ENCODE measurements at places on chromosomes 1 and 21. TPM values are rescaled to one million over a fixed set of nuclear protein-coding genes. Genes with fewer than 3 reads are reported as not detected.

- H3K4me3 ChIP-seq, result no peak overlapping the region
- peak overlapping the region; percentile 39 for H3K27ac ChIP-seq
- H3K27me3 ChIP-seq, result no peaks in the 10 kb centered on the region
These were observed 125.9 kb downstream of the CLIC6 start for GRCh38 chr21:34794686-34795085.

Gene HOOK1
- total RNA-seq, result 26.1 TPM

Gene F5
- total RNA-seq, result 2.1 TPM

- no peak overlapping the region for H3K27ac ChIP-seq
- no peaks in the 10 kb centered on the region for H3K36me3 ChIP-seq
- no peaks in the 10 kb centered on the region for H3K4me1 ChIP-seq
- H3K4me3 ChIP-seq, result no peak overlapping the region
- H3K27me3 ChIP-seq, result no peaks in the 10 kb centered on the region
These were observed 44.8 kb downstream of the USP25 start for GRCh38 chr21:15774590-15774989.

Gene CLCA4
- total RNA-seq, result not detected

- H3K4me3 ChIP-seq, result no peak overlapping the region
- H3K4me1 ChIP-seq, result no peaks in the 10 kb centered on the region
- no peaks in the 10 kb centered on the region for H3K36me3 ChIP-seq
- no peak overlapping the region for H3K27ac ChIP-seq
- H3K27me3 ChIP-seq, result no peaks in the 10 kb centered on the region
These were observed 428.5 kb upstream of the RGS18 start for GRCh38 chr1:191729742-191730141.

Gene GJA5
- total RNA-seq, result 1.9 TPM

DNA sequence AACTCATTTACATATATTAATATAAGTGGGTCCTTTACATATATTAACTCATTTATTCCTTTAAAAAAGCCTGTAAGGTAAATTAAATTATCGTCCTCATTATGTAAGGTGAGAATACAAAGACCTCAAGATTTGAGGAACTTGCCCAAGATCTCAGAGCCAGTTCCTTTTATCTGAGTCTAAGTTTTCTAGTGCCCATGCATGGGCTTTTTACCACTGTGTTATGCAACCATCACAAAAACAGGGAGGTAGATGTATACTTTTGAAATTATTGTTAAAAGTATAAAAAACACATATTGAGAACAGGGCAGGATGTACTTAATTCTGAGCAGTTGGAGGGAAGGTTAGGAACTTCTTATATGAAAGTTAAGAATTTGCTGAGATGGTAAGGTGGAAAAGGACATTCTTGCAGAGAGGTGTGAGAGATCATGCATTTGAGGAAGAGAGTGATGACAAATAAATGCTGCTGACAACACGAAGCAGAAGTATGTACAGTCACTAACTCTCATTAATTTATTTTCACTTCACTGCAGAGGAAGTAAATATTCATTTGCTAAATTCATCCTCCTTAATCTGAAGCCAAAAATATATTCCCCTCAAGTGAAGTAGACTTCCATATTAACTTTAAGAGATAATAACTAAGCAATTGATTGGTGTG lies 28.9 kb upstream of the LYPLAL1 start:
- no peaks in the 10 kb centered on the region for H3K4me1 ChIP-seq
- no peak overlapping the region for H3K27ac ChIP-seq
- no peaks in the 10 kb centered on the region for H3K36me3 ChIP-seq
- DNase-seq, result no peak
- no peaks in the 10 kb centered on the region for H3K27me3 ChIP-seq
